Activated T-helper 1 cell treated with anti-CD3 and anti-CD28 coated beads, Interleukin-12 subunit alpha, Interleukin-12 subunit beta, Interleukin-2, Interleukin-4 antibody, amounts not matched to agents 30 ng/mL and 10 ng/mL and 1 ng/mL, durations not matched to agents 14 hours and 24 hours and 36 hours (primary cell): ENCODE measurements at places on chromosomes 6 and 20. TPM values are rescaled to one million over a fixed set of nuclear protein-coding genes. Genes with fewer than 3 reads are reported as not detected.

DNA sequence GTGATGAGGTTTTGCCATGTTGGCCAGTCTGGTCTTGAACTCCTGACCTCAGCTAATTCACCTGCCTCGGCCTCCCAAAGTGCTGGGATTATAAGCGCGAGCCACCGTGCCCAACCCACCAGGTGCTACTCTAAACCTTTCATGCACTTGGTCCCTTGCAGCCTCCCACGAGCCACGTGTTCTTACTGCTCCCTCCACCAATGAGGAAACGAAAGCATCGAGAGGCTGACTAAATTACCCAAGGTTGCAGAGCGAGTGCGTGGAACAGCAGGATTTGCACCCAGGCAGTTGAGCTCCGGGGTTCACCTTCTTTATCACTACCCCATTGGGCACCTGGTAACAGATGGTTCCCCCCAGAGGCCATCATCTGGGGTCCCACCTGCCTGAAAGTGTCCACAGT lies 208.3 kb downstream of the LY86 start:
- DNase-seq, result no peak

DNA sequence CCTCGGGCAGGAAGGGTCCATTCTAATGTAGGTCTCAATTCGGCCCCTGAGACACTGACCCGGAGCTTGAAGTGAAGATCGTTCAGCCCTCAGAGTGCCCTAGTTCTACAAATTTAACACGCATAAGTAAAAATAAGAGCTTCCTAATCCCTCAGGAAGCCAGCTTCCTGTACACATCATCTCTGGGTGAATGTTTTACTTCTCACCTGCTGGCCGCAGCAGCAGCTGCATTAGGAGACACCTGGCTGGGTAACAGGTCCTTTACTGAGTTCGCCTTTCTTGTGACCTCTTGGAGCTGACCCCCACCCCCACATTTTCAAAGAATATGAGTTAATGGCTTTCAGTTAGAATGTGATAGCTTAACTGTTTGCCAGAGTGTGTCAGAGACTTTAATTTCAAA lies 165.0 kb downstream of the SMOC2 start:
- no peak for DNase-seq

DNA sequence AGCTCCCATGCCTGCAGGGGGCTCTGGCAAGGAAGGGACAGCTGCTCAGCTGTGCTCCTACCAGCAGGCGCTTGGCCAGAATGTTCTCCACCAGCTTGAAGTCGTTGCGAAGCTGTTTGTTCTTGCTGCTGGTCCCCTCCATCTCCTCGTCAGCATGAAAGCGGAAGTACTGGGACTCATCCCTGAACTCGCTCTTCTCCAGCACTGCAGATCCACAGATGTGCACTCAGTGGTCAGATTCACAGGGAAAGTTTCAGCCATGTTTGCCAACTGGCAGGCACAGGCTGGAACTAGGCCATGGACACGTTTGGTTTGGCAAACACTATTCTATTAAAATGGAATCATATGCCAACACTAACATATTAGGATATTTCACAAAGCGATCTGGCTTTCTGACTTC lies 167.9 kb downstream of the PREX1 start:
- no peak for DNase-seq

- DNase-seq, result no peak
Observed at GRCh38 chr6:26556263-26557070, 18.3 kb downstream of the HMGN4 start.

DNA sequence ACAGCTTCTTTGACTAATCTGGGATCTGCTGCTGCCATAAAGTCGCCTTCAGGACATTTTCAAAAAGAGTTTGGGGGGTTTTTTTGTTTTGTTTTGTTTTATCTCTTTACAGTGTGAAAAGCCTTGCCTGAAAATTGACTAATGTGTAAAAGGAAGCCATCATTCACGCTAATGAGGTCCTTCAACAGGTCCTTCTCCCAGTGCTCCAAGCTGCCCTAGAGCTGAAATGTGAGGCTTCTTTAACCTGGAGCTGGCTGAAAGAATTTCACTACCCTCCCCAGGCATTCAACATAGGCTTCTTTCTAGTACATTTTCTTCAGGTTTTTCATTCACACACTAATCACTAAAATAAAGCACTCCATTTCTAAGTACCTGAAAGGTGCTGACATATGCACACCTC lies 145.1 kb upstream of the PRDM1 start:
- no peak for DNase-seq

NCR2 gene
- not detected in 2 replicates for total RNA-seq

ZNF831 gene
- 3.4 and 3.6 TPM in 2 replicates for total RNA-seq
